ENCODE measurements at places on chromosomes 7 and 10.

DNA sequence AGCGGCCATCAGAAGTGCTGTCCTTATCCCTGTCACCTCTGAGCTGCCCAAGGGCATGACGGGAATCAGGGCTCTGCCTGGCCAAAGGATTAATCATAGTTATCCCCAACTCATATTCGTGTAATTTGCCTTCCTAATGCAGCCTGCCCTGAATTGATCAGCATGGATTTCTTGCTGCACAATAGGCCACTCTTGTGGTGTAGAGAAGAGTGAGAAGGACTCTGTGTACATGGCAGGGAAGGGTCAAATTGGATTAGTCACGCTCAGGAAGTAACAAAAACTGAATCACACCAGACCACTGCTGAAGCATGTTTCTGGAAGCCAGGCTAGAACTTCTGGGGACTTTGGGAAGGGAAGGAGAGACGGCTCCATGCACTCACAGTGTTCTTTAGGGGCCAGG is 227.0 kb downstream of the BUB3 start:
- DNase-seq: no peak

- DNase-seq: no peak
Observed at GRCh38 chr7:158539711-158540146, 47.9 kb downstream of the PTPRN2 start.

- DNase-seq: peak; percentile 27
Observed at GRCh38 chr7:139737221-139738100, 40.3 kb downstream of the HIPK2 start.

GRCh38 chr10:103282961-103283360 is 6.0 kb downstream of the INA start:
- no peak for DNase-seq

DNA sequence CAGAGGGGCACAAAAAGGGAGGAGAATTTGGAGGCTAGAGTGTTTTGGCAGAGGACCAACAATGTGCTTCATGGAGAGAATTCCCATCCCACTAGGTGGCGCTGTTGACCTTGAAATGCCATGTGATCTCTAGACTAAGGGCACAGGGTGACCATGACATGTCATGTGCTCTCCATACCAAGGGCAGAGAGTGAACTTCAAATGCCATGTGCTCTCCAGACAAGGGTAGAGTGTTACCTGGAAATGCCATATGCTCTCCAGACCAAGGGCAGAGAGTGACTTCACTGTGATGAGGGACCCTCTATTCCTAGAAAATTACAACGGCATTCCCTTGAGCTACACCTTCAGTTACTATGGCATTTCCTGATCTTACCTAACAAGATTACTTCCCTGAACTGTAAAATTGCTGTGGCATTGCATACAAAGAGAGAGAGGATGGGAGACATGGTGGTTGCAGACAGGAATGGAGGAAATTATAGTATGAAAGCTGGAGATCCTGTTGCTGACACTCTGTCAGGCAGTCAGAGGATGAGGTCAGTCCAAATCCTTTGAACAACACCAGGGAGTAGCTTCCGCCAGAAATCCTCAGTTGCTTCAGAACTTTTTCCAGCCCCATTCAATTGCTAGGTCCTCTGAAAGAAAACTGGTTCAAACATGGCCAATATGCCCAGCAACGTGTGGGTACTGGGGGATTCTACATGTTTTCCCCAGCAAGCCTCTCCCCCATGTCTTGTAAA is 60.9 kb upstream of the ACSM6 start:
- DNase-seq: peak; percentile 68

- DNase-seq: no peak
Observed at GRCh38 chr7:2855386-2855785, 11.3 kb upstream of the GNA12 start.

- no peak for DNase-seq
Observed at GRCh38 chr10:49803988-49804387, 41.9 kb upstream of the OGDHL start.

DNA sequence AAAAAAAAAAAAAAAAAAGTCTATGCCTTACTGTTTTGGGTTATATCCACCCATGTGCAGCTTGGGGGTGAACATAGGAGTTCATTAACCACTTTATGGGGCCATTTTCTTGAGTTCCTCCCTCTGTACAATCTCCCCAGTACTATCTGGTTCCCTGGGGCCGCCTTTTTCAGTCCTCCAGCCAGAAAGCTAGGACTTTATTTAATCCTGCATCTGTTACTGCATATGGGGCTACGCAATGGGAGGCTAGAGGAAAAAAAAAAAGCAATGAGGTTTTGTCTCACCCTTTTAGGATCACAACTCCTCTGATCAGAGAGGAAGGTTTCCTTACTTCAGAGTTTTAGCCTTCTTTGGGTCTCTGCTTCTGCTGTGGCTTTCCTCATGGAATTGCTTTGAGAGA is 51.0 kb downstream of the BTRC start:
- DNase-seq: no peak

GRCh38 chr7:141045126-141045841 is 28.6 kb upstream of the TMEM178B start:
- DNase-seq: no peak

DNA sequence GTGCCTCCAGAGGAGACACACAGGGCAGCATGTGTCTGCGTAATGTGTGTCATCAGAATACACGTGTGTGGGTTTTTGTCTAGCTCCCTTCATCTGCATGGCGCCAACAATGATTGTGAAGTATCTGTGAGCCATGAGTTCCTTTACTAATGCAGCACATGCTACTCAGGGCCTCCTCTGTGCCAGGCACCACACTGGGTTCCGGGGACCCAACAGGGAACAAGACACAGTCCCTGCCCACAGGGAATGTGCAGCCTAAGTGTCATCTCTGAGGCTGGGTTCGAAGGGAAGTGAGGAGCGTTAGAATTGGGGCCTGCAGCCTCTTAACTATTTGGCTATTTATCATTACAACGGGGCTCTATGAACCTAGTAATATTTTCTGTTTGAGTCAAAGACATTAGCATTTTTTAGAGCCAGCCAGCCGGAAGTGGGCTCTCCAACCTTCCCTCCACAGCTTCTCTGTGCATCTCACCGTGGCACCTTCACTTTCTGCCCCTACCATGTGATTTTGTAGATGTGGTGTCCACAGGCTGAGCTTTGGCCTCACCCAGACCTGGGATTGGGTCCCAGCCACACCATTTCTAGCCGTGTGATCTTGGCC is 43.9 kb upstream of the SRGN start:
- DNase-seq: no peak

DNA sequence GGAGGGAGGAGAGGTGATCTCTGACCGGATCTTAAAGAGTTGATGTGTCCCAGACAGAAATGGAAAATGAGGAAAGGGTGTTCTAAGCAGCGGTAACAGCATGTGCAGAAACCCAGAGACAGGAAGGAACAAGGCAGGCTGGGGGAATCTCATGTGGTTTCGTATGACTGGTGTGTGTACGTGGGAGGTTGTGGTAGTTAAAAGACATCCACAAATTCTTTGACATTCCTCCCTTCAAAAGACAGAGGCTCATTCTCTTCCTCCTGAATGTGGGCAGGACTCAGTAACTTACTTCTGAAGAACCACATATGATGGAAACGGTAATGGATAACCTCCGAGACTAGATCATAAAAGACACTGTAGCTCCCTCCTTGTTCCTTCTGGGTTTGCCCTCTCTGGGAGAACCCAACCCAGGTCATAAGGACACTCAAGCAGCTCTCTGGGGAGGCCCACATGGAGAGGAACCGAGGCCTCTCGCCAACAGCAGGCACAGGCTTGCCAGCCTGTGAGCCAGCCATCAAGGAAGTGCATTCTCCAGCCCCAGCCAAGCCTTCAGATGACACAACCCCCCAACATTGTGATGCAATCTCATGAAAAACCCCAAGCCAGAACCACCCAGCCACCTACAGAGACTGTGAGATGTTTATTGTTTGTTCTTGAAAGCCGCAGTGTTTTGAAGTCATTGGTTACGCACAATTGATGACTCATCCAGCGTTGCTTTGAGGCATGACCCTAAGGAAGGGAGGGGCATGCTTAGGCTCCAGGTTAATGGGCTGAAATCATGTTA is 116.0 kb downstream of the SLIT1 start:
- DNase-seq: peak; percentile 16

DNA sequence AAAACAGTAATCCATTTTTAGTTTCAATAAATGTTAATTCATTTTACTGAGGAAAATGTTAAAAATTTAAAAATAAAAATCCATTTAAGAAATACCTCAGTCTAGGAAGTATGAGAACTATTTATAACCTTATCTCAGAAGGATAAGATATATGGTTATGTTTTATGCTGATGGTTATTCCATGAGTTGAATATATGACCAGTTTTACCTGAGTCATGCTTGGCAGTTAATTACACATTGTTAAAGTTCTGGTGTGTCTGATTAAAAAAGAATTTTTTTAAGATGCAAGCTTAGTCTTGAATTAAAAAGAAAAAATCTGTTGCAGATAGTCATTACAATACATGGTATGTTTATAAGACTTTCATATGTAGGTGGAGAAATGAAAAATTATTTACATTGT is 191.7 kb downstream of the ARL4A start:
- DNase-seq: no peak

DNA sequence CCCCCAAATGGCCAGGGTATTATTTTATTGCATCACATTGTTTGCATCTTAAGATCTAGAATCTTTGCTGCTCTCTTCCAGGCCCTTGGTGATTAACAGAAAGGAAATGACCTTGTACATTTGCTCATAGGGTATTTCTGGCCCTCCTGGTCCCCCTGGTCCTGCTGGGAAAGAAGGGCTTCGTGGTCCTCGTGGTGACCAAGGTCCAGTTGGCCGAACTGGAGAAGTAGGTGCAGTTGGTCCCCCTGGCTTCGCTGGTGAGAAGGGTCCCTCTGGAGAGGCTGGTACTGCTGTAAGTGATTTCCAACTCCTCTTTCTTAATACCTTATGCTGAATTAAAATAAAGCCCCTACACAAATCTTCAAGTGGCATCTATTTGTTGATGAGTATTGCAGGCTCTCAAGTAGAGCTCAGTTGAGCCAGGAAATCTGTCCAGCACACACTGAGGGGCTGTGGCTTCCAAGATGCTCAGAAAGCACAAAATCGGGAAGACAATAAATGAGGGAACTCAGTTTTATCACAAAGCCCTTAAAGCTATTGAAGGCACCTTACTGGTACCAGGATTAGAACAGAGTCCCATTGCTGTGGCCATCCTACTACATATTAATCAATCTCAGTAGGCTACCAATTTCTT is 28.2 kb downstream of the COL1A2 start:
- DNase-seq: no peak

DNA sequence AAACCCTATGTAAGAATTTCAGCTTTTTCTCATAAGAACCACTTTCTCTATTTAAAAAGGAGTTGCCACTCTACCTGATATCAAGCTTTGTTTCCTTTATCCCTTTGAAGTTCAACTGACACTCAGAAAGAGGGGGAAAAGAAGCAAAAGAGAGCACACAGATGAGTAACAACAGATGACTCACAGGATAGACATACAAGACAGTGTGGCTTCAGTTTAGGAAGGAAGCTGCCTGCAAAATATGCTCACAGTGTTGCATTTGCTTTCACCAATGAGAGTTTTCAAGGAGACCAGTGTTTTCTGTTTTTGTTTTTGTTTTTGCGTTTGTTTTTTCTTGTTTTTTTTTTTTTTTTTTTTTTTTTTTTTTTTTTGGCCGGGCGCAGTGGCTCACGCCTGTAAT is 1181.6 kb downstream of the DNAJB9 start:
- no peak for DNase-seq

DNA sequence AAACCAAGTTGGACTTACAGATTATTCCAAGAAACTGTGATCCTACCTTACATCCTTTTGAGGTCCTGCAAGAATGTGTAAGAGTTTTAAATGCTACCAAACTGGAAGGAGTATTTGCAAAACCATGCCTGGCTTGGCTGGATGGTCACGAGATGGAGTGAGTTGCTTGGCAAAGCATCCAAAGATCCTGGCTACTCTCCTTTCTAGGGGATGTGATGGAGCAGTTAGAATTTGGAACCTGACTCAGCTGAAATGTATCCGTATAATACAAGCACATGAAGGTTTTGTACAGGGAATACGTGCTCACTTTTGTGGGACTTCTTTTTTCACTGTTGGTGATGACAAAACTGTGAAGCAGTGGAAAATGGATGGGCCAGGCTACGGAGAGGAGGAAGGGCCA is 13.3 kb upstream of the SYPL1 start:
- DNase-seq: no peak

All from T-helper 2 cell treated with Interferon-gamma antibody and Interleukin-4, amounts not matched to agents 5 μg/mL and 100 μg/mL, for 36 hours (primary cell).